CD4-positive, alpha-beta T cell treated with Interleukin-12 subunit alpha and Interleukin-12 subunit beta, for 1 hour (primary cell): ENCODE measurements at places on chromosomes 4 and X.

DNA sequence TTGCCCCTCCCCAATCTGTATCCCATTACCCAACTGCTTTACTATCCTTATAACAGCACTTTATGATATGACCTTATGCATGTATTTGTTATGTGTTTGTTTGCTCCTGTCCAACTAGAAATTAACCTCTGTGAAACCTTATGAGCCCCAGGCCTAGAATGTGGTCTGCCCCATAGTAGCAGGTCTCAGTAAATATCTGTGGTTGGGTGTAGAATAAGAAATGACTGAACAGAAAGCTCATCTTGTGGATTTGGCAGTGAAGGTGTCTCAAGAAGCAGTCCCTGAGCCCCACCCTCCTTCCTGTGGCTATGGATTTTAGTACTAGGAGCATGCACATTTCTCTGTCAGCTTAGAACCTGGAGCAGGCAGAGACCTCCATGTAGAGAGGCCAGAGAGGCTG is 229.0 kb upstream of the LCORL start:
- no peak for DNase-seq

DNA sequence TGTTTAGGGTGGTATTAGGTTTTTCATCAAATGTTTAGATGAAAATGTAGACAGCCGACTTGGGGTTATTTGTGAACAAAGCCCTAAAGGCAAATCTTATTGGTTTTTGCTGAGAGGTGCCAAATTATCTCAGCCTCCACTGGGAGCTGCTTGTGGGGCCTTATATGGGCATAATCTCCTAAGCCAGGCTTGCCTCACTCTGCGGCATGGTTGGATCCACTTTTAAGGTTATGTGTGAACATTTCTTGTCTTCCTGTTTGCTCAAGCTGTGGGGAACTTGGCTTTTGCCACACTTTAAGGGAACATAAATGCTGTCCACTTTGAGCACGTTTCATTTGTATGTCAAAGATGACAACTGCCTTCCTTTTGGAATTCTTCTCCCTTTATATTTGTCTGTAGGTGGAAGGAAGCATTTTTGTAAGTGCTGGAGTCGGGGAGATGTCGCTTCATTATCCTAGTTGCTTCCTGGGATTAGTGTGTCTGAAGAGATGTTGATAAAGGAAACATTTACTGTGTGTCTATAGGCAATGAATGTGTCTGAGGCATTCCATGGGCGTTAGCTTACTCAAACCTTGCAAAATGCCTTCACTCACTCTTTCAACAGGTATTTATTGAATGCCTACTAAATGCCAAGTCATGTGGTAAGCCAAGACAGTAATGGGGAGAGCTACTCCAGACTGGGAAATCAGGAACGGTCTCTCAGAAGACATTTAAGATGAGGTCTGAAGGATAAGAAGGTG is 78.3 kb downstream of the SLC9A6 start:
- no peak for DNase-seq

- DNase-seq, result no peak
Observed at GRCh38 chr4:41287005-41287404, 30.3 kb downstream of the UCHL1 start.

DNA sequence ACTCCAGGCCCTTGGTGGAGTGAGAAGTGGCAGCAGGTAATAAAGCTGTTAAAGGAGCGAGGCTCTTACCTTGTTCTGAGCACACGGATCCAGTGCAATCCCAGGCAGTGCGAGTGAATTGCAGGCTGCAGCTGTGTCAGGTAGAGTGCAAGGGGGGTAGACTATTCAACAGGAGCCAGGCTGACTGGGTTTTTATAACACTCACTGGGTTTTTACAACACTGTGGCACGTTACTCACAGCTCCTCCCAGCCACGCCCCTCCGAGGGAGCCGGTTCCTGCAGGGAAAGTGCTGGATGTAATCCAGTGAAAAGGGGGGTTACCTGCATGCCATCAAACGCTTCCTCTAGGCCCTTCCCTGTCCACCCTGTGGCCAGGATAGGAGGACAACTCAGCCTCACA is 358 bp downstream of the FGFBP1 start:
- no peak for DNase-seq
